ENCODE measurements at places on chromosomes 5 and 9. TPM values are rescaled to one million over a fixed set of nuclear protein-coding genes. Genes with fewer than 3 reads are reported as not detected.
A peak's percentile ranks its signal among the peaks of the same experiment; 100 is the strongest.

DNA sequence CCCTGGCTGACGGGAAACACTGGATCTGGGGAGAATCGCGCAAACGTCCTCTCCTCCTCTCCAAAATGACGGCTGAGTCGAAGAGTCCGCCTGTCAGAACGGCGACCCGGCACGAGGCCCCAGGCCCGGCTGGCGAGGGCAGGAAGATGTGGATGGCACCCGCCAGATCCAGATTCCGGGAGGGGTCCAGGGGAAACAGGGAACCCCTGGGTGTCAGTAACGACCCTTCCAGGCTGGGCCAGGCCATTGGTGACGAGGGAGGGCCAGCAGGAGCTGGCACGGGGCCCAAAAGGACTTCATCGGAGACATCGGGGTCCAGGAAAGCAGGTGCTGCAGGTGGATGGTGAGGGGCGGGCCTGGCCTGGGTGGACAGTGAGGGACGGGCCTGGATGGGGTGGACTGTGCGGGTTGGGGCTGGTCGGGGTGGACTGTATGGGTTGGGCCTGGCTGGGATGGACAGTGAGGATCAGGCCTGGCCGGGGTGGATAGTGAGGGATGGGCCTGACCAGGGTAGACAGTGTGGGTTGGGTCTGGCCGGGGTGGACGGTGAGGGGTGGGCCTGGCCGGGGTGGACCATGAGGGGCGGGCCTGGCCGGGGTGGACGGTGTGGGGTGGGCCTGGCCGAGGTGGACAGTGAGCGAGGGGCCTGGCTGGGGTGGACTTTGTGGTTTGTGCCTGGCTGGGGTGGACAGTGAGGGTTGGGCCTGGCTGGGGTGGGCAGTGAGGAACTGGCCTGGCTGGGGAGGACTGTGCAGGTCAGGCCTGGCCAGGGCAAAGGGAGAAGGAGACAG is 14.0 kb downstream of the SLC6A3 start:
- no peak for DNase-seq

DNA sequence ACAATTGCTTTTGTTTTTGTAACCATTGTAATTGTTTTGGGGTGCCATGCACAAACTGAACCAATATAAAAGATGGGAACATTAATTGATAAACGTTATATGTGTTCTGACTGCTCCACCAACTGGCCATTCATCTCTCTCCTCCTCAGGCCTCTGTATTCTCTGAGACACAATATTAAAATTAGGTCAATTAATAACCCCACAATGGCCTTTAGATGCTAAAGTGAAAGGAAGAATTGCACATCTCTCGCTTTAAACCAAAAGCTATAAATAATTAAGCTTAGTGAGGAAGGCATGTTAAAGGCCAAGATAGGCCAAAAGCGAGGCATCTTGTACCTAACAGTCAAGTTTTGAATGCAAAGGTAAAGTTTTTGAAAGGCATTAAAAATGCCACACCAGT is 448.4 kb upstream of the ITGA1 start:
- DNase-seq, result no peak

DNA sequence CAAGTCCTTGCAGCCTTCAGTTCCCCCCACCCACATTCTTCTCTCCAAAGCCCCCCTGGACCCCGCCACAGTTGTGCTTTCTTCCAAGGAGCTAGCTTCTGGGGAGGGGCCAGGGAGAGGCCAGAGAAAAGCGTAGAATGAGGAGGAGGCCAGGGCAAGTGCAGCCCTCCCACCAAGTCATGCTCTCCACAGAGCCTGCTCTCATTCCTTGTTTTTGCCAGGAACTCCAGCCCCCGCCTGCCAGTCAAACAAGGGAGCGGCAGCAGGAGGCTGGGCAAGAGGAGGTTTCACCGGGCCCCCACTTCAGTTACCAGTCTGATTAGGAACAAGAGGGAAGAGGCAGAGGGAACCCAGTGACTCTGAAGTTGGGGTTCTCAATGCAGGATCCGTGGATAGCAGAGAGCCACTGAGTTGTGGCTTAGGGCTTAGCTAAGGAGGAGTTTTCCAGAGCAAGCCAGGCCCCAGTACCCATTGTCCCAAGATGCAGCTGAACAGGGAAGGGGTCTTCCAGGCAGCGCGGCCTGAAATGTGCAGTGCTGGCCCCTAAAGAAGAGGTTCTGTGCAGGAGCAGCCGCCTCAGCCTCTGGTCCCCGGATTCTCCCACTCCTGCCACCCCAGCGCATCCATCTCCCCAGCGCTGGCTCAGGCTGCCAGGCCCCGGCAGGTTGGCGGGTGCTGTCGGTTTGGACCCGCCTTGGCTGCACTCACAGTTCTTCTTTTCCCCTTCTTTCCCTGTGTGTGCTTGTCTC is 120.6 kb downstream of the DAB2IP start:
- DNase-seq, result no peak

GRCh38 chr9:82031538-82032280 is 43.1 kb downstream of the SPATA31D1 start:
- DNase-seq, result peak; percentile 60

DNA sequence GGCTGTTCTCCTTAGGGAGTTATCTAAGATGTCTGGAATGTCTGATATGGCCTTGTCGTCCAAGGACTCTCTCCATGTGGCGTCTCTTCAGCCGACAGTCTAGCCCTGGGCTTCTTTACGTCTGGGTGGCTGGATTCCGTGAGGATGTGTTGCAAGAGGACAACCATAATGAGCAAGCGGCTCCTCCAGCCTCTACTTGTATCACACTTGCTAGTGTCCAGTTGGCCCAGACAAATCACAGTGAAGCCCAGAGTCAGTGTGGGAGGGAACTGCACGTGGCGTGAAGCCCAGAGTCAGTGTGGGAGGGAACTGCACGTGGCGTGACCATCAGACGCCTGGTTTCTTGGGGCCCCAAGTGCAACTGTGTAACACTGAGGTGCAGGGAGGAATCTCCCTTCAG is 61.1 kb downstream of the COL23A1 start:
- no peak for DNase-seq

GRCh38 chr9:96305171-96305570 is 3.2 kb upstream of the HSD17B3 start:
- DNase-seq, result no peak

DNA sequence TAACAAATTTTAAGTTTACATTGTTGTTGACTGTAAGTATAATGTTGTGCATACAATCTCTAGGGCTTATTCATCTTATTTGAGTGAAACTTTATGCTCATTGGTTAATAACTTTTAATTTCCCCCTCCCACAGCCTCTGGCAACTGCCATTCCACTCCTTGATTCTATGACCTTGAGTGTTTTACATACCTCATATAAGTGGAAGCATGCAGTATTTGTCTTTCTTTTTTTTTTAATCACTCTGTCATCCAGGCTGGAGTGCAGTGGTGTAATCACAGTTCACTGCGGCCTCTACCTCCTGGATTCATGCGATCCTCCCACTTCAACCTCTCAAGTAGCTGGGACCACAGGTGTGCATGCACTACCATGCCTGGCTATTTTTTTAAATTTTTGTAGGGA is 83.9 kb downstream of the KCTD16 start:
- no peak for DNase-seq

GRCh38 chr9:19358701-19359100 is 21.3 kb downstream of the RPS6 start:
- DNase-seq, result no peak

DNA sequence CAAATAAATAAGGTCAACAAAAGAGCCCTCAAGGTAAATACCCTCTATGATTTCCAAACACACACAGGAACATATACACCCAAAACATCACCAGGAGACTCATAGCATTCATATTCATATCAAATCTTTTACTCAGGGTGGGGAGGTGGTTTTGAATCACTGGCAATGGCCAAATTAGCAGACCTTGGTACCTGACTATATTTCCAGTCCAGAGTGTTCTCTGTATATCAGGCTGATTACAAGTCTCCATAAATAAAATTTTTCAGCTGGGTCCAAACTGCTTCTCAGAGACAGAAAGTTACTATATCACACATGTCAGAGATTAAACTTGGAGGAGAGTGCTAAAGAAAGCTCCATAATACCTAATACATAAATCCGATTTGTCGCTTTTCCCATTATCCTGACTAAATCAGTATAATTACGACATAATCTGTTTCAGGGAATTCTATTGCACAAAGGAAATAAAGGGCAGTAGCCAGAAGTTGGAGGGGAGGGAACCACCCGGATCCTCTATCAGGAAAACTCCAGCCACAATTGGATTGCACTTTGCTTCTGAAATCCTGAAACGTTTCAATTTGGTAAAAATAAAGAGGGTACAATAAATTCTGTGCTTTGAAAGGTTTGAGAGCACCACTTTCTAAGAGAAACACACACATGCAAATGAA is 7.0 kb upstream of the GOLGA1 start:
- DNase-seq, result no peak

DNA sequence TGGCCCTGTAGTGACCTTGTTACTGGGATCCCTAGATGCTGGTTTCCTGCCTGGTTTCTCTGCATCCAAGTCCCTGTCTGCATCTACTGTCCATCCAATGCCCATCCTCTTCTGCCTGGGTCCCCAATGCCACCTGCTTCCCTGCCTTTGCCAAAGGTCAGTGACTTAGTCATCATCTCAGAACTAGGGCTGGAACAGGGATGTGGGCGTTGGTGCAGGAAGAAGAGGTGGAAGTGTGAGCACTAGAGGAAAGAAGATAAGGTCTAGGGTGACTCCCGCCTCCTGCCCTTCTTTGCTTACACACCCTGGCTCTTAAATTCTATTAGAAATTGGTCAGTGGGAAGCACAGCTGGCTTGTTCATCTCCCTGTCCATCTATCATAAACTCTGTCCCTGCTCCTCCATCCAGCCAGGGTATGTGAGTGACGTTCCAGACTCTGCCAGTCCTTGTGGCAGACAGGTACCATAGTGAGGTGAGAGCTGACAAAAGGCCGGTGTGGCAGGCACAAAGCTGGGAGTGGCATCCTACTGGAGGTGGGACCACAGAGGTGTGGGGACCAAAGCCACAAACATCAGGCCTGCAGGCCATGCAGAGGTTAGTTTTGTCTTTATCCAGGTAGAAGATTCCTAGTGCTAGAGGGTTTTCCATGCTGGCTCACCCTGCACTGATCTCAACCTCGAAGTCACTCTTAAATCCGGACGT is 9.2 kb downstream of the PTPN3 start:
- no peak for DNase-seq

GRCh38 chr5:67824852-67825251 is 390.7 kb upstream of the PIK3R1 start:
- DNase-seq, result no peak

- no peak for DNase-seq
Measured at GRCh38 chr5:133611357-133612248, 738 bp downstream of the FSTL4 start.

GRCh38 chr5:57817001-57817453 is 334.4 kb upstream of the ACTBL2 start:
- no peak for DNase-seq

DNA sequence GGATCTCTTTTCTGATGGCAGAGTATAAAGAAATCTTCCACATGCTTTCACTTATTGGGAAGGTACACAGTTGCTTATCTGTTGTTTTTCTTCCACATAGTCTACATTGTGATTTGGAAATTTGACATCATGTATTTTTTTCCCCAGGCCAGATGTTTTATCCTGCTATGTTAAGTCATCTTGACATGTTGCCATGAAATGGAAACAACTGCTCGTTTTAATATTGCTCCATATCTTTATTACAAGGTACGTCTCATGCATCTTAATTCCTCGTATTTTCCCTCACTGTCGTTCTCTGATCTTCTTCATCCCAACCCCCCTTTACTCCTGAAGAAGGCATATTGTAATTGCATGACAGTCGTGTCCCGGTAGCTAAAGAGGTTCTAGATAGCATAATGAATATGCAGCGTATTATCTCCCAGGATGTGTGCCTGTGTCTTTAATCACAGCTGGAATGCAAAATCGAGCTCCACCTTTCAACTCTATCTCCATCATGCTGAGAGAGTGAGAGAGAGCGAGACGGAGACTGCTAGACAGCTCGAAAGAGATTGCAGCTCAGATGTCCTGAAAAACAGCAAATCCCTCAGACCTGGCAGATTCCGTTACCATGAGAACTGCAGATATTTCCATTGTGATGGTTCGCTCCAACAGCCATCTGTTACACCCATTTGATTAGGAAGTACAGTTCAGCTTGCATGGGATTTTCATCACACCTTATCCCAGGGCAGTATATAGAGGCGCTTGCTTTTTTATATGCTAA is 281.7 kb downstream of the TMEM38B start:
- no peak for DNase-seq

DNA sequence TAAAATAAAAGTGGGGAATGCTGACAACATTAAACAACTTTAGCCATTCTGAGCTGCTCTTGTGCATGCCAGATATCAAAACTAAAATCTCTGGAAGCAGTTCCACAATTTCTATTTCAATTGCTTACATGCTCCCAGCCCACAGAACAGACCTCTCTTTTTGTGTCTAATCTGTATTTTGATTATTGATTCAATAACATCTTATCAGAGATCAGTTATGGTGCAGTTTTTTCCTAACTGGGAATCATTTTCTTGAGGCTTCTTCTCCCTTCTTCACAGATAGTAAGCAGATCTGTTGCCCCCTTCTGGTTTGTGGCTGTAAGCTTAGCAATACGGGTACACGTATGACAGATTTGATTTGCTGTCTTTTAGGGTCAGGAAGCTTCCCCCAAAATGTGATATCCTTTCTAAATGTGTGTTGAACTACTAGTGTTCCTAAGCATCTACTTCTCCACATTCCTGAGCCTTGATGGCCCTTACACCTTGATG is 39.4 kb downstream of the MRPS27 start:
- peak; percentile 45 for DNase-seq

DNA sequence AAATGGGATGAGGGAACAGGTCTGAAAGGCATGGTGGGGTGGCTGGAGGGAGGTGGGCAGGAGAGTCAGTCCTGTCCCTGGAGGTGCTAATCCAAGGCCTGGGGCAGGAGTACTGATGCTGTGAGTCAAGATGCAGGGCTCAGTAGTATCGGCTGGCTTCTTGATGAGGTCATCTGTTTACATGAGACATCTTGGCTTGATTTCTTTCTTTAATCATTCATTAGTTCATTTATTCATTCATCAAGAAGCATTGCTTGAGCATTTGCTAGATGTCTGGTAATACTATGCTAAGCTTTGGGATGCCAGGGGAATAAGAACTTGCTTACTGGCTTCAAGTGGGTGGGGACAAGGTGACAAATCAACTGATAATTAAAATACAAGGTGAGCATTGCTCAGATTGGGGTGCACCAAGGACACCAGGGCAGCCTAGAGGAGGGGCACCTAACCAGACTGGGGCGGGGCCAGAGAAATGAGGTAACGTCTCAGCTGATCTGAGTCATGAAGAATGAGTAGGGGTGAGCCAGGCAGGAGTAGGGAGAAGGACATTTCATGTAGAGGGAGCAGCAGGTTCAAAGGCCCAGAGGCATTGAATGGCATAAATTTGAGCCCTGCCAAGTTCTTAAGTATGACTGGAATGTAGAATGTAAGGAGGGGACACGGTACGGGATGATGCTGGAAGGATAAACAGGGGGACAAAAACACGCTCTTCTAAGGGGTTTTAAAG is 88.8 kb downstream of the EGFLAM start:
- no peak for DNase-seq

The ANKRD55 gene
- not detected for total RNA-seq

The XRCC4 gene
- 14.2 TPM for total RNA-seq

The MTAP gene
- 47.0 TPM for total RNA-seq

The ZDHHC11 gene
- 1.8 TPM for total RNA-seq

The DMRT3 gene
- total RNA-seq, result not detected

The ITK gene
- total RNA-seq, result not detected

The SPATA31A3 gene
- total RNA-seq, result not detected

The CCDC192 gene
- not detected for total RNA-seq

The ZFP2 gene
- total RNA-seq, result not detected
